ENCODE measurements at places on chromosomes 12 and 14.

DNA sequence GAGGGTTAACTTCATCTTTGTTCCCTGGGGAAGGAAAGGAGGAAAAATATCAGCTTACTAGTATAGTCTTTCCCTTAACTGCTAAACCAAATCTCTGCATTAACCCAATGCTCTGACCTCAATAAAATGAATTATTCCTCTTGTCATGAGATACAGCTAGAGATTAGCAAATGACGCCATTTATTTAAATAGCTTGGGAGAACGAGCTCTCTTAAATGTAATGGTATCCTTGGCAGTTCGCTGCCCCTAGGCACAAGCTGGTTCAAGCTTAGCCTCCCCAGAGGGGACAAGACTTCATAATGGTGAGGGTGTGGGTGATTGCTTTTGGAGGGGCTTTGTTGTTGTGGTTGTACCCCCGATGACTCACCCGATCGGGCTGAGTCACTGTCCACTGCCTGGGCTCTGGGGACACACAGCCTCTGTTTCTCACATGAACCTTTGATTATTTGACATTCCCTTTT lies 19.6 kb downstream of the FNTB start:
- DNase-seq, result no peak

GRCh38 chr12:98671459-98671858 lies 26.4 kb downstream of the APAF1 start:
- DNase-seq, result no peak

DNA sequence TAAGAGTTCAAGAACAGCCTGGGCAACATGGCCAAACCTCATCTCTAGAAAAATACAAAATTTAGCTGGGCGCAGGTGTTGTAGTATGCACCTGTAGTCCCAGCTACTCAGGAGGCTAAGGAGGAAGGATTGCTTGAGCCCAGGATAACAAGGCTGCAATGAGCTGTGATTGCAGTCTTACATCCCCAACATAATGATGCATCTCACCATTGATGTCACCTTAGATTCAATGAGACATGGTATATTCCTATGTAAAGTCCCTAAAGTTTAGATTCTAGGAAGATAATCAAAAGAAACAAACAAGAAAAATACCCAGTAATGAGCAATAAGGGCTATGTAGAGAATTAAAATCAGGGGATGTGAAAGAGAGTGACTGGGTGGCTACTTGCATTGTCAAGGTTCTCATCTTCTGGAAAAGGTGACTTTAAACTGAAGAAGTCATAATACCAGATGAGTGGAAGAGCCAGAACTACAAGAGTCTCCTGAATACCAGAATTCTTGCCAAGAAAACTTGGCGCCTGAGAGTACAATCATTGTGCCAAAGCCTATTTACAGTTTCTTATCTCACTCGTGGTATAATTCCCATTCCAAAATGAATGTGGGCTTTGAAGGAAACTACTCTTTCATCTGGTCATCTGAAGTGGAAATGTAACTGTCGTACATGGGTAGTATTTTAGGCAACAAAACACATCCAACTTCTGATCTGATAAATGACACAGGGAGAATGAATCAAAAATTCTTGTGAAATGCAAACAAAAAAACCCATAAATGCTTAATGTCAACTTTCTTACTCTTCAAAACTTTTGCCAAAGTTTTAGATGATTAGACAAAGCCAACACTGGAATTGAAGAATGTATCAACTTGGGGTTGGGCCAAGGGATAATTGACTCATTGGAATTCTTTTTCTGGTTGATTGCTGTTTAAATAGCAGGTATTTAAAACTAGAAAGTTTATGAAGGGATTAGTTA lies 81.1 kb upstream of the ST8SIA1 start:
- no peak for DNase-seq

DNA sequence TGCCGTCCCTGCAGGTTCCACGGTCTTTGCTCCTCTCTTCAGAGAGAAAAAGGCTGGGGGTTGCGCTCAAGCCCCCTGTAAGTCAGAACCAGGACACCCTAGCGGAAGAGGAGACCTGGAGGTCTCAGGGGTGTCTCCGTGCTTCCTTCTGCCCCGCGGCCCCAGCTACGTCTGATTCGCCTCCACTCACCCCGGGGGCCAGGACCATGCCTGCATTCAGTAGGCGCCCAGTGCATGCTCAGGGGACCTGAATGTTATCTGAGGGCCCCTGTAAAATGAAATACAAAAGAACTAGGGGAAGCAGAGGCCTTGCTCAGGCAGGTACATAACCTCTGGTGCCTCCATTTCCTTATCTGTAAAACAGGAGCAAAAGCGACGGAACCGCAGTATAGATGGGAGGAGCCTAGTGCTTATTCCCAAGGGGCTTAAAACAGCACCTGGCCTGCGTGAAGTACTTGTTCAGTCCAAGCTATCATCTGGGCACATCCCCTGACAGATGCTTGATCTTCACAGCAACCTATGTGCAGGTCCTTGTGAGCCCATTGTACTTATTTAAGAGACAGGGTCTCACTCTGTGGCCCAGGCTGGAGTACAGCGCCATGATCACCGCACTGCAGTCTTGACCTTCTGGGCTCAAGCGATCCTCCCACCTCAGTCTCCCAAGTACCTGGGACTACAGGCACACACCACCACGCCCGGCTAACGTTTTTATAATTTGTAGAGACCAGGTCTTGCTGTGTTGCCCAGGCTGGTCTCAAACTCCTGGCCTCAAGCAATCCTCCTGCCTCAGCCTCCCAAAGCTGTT lies 110.3 kb upstream of the NCOR2 start:
- DNase-seq, result no peak

DNA sequence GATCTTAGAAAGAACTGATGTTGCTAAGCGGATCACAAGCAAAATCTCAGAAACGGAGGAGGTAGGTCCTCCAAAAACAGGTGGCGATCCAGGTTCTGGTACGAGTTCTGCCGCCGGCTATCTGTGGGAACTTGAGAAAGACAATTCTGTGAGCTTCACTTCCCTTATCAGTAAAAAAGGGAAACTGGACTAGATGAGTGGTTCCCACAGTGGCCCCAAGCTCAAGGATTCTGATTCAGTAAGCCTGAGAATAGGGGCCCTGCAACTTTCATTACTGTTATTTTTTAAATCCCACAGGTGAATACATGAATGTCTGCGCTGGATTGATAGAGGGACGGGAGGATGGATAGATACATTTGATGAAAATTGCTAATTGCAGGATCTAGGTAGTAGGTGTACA lies 160.2 kb downstream of the PPM1H start:
- no peak for DNase-seq

DNA sequence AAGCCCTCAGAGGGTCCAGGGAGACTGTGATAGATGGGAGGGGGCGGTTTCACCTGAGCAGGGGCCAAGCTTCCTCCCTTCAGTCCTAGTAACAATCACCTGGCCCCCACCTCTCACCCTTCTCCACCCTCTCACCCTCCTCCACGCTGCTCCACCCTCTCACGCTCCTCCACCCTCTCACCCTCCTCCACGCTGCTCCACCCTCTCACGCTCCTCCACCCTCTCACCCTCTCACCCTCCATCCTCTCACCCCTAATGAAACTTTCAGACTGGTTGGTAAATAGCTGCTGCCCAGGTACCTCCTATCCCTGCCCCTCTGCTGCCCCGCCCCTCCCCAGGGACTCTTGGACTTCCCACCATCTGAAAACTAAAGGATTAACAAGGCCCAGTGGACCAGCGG lies 34.2 kb downstream of the NGB start:
- DNase-seq, result no peak

- DNase-seq, result no peak
Observed at GRCh38 chr12:18589316-18589715, 148.5 kb downstream of the PLCZ1 start.

DNA sequence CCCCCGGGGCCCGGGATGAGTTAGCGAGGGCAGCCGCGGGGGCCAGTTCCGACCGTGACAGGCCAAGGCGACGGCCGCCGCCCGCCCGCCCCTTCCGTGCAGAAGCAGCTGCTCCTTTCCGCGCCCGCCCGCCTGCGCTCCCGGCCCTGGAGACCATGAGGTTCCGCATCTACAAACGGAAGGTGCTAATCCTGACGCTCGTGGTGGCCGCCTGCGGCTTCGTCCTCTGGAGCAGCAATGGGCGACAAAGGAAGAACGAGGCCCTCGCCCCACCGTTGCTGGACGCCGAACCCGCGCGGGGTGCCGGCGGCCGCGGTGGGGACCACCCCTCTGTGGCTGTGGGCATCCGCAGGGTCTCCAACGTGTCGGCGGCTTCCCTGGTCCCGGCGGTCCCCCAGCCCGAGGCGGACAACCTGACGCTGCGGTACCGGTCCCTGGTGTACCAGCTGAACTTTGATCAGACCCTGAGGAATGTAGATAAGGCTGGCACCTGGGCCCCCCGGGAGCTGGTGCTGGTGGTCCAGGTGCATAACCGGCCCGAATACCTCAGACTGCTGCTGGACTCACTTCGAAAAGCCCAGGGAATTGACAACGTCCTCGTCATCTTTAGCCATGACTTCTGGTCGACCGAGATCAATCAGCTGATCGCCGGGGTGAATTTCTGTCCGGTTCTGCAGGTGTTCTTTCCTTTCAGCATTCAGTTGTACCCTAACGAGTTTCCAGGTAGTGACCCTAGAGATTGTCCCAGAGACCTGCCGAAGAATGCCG lies 699 bp downstream of the MGAT2 start:
- DNase-seq, result no peak

GRCh38 chr14:73943083-73943482 lies 6.8 kb downstream of the FAM161B start:
- DNase-seq, result no peak

Measured in GM18507 (cell line).